ENCODE measurements at places on chromosomes 12 and 14. TPM values are rescaled to one million over a fixed set of nuclear protein-coding genes. Genes with fewer than 3 reads are reported as not detected.
A peak's percentile ranks its signal among the peaks of the same experiment; 100 is the strongest.

The KRT85 gene
- total RNA-seq = not detected

The KRT75 gene
- total RNA-seq = not detected

The PCED1B gene
- total RNA-seq = 5.0 TPM

The RPL10L gene
- not detected for total RNA-seq

The ZC2HC1C gene
- total RNA-seq = 2.5 TPM

The CATSPERB gene
- total RNA-seq = 0.36 TPM

- no peak for DNase-seq
These were observed 24.9 kb downstream of the CRACR2A start for GRCh38 chr12:3727877-3728632.

DNA sequence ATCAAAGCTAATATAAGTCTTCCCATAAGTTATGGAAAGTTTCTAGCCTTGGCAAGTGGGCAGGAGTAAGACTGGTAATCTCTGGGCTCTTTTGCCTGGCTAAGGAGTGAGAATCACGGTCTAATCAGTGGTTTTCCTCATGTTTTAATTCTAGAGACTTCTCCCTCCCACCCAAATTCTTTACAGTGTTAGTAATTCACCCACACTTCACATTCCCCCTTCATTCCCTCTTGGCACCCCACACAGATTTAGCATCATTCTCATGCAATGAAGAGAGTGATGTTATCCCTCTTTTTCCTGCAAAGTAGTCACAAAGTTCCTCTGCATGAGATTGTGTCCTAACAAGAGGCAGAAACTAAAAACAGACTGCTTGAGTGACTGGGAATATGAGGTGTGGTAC lies 28.6 kb upstream of the CACNA2D4 start:
- no peak for DNase-seq

- no peak for DNase-seq
These were observed 71.2 kb downstream of the RIN3 start for GRCh38 chr14:92584816-92585215.

DNA sequence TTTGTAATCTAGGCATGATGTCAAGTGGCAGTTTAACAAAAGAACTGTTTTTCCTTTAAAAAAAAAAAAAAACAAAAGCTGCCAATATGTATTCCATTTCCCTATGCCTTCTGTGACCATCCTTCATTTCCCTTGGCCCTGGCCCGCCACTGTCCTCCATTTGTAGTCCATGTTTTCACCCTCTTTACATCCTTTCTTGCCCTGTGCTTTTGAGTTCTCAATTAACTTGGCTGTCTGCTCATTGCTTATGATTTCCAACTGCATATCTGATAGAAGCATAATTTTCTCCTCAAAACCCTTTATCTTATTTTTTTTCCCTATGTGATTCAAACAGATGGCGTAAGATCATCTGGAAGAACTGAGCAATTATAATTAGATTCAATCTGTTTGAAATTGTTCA lies 297.5 kb downstream of the NAV3 start:
- DNase-seq = no peak

DNA sequence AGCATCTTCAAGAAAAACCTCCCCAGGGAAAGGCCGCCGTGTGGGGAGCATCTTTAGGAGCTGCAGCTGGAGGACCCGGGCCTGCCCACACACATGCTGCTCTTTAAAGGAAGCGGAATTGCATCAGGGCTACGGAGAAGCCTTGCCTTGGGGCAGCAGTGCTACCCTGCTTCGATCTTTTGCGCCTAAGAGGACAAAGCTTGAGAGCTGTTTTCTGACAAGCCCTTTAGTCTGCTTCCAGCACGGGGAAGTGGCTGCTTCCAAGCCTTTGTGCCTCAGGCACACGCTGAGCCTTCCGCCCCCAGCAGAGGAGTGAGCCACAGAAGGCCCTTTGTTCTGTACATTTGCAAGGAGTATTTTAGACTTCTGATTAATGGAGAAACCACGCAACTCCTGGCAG lies 31.5 kb downstream of the COA8 start:
- DNase-seq = peak; percentile 76

DNA sequence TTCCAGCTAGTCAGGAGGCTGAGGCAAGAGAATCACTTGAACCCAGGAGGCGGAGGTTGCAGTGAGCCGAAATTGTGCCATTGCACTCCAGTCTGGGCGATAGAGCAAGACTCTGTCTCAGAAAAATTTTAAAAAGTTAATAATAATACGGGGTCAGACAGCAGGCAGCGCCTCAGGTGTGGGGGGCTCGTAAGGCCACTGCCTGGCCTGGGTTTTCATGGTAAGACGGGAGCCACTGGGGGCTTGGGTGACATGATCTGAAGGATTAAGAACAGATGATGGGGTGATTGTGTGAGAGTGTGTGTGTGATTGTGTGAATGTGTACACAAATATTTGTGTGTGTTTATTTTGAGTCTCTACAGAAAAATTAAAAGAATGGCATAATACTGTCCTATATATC lies 23.6 kb downstream of the BCL7A start:
- no peak for DNase-seq

GRCh38 chr14:77212943-77213678 lies 31.5 kb downstream of the TMEM63C start:
- DNase-seq = no peak

- no peak for DNase-seq
These were observed 114.0 kb downstream of the BEGAIN start for GRCh38 chr14:100473249-100473648.

GRCh38 chr12:10247436-10248058 lies 34.9 kb downstream of the GABARAPL1 start:
- no peak for DNase-seq

GRCh38 chr14:63993992-63994391 lies 141.2 kb downstream of the SYNE2 start:
- DNase-seq = no peak

GRCh38 chr14:52351233-52352060 lies 37.3 kb downstream of the PTGER2 start:
- no peak for DNase-seq
